ENCODE measurements at places on chromosomes 4 and X.

DNA sequence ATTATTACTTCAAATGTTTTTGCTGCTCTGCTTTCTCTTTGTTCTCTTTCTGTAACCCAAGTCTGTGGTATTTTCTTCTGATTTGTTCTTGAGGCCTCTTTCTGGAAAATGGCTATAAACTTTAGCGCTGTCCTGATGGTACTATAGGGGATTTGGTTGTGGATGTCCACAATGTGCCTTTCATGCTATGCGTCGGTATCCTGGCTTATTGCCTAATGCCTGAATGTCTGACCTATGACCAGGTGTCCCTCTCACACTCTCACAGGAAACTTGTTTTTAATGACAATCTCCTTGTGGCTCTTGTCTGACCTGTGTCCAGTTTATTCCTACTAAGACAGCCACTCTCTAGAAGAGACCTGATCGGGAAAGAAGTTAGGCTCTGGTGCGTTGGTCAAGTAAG is 222.4 kb upstream of the NR3C2 start:
- ATAC-seq = no peak

DNA sequence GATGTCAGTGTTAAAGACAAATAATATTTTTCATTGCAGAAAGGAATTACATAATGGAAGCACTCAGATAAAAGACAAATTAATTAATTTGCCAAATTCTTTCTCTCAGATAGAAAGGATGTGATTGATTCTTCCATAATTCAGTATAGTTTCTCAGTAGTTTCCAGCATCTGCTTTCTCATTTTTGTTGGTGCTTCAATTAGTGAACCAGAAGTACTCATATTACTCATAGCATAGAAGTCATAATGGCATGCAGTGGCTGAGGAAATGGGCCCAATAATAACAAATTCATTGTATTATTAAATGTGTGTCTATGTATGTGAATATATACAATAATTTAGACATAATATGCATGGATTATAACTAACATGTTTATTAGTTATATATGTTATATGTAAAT is 393.3 kb upstream of the TRAM1L1 start:
- no peak for ATAC-seq

GRCh38 chr4:989722-990471 is 3.1 kb downstream of the IDUA start:
- ATAC-seq = no peak

DNA sequence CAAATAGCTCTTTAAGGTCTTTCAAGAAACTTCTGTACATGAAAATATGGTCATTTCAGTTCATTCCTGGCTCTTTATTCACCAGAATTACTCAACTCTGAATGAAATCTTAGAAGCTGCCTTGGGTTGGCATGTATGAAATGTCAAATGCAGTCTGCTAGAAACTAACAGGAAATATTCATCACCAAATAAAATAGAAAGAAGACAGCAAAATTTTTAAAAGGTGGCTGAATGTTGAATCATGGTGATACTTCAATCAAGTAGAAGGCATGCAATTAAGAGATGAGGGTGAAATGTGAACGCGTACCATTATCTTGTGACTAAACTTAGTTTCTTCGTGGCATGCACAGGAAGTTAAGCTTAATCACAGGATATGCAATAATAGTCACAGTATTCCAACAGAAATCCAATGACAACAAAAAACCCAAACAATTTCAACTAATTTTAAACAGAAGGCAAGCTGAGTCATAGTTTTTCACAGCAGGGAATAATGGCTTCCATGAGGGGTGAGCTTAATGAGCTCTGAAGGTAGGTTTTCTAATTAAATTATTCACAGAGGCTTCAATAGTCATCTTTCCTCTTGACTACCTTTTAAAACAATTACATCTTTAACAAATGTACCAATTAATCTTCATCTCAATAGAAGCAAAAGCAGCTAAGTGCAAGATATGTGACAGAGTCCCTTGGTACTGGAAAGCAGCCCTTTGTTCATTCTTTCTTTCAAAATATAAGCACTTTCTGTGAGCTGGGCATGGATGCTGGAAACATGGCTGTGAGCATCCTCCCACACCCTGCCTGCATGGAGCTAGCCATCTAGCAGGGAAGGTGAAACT is 44.5 kb downstream of the SCFD2 start:
- no peak for ATAC-seq

DNA sequence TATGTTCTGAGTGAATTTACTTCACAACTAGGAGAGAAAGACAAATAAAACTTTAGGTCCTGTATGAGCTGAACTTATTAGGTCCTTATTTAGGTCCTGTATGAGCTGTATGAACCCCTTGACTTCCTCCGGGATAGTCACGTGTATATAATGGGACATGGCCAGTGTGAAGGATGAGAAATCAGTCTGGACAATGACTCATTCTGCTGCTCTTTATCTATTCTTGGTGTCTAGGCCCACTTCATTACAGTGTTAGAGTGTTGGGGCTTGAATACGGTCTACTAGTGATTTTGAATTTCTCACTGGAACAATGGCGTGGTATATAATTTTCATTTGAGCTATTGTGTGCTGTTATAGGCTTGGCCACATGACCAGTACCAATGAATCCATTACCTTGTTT is 21.9 kb downstream of the STK26 start:
- no peak for ATAC-seq

DNA sequence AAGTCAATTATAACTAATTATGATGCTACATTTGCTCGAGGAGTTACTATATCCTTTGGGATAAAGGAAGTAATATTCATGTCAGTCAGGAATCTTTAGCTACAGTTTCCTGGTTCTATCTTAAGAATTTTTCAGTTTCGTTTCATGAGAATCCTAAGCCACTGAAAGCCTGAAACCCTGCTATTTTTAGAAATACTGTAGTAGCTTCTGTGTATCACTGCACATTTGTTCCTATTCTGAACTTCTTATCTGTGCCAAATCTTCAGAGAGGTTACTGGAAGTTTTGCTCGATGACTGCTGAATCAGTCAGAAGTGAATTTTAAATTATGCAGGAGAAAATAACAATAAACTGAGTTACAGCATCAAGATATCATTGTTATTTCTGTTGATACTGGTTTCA is 249.2 kb downstream of the TENM3 start:
- no peak for ATAC-seq

DNA sequence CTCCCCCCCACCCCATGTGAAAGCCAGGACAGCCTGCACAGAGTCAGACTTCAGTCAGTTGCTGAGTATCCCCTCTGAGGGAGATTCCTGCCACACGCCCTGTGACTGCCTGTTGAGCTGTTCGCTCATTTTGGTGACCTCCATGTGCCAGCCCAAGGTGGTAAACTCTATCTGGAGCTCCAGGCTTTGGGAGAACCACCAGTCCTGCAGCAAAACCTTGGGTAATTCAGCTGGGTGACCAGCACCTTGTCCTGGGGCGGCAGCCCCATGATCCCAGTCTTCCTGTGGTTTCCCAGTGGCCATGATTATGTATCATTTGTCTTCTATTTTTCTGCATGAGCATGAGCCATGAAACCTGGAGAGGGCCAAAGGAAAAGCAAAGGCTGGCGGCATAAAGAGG is 73.4 kb downstream of the NBDY start:
- ATAC-seq = no peak

DNA sequence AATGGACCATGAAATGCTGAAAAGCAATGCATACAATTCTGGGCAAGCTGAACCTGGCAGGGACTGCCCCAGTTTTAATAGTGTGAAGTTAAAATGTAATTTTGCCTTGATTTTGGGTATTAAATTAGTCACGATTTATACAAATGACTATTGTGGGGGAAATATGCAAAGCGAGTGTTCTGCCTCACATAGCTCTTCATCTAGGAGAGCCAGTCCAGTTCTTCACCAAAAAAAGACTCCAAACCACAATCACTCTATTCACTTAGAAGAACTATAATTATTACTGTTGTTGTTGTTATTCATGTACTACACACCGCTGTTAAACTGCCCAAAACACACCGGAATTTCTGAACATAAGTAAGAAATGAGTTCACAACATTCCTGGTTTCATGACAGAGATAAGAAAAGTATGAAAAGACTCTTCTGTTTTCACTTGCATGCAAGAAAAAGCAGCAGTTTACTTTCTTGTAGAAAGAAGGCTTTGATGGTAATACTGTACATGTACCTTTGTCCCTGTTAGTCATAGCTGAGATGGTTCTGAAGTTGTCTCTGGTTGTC is 101.9 kb downstream of the QRFPR start:
- ATAC-seq = no peak

- peak; percentile 54 for ATAC-seq
These were observed 50.7 kb upstream of the PRSS48 start for GRCh38 chr4:151226004-151226932.

GRCh38 chrX:75114638-75115037 is 41.4 kb downstream of the ABCB7 start:
- ATAC-seq = no peak

- peak; percentile 93 for ATAC-seq
These were observed 74.2 kb downstream of the FREM3 start for GRCh38 chr4:143626134-143626911.

DNA sequence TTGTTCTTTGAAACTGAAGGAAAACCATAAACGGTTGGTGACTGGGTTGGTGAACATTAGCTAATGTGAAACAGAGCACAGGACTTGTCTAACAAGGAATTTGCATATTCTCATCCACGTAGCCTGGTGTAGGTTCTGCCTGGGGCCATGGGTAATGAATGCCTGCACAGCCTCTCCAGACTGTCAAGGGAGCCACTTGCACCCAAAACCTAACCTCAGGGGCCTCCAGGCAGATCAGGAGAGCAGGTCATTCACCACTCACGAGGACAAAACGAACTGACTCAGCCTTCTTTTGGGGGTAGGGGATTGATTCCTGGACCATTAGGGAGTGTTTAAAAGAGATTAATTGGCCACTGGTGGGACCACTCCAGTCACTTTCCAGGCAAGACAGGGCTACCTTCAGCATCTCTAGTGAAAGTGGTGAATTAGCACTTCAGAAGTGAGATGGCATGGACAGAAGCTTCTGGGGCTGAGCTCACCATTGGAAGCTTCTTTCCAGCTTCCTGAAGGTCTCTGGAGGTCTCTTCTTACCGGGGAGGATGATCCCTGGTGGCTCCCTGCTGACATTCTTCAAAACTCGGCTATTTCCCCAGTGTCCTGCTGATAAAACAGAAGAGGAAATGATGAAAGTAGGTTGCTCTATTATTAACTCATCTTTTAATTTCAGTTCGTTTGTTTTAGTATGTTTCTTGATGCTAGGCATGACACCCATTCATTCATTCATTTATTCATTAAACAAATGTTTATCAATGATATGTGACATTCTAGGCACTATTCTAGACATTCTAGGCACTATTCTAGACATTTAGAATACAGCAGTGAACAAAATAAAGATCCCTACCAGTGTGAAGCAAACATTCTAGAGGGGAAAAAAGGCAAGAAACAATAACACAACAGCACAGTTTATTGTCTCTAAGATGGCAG is 104.5 kb upstream of the LNX1 start:
- no peak for ATAC-seq

- no peak for ATAC-seq
These were observed 50.9 kb downstream of the MED28 start for GRCh38 chr4:17665346-17665745.

GRCh38 chr4:94957030-94957429 is 199.3 kb downstream of the BMPR1B start:
- ATAC-seq = no peak

GRCh38 chr4:107897823-107898222 is 33.5 kb upstream of the CYP2U1 start:
- no peak for ATAC-seq

DNA sequence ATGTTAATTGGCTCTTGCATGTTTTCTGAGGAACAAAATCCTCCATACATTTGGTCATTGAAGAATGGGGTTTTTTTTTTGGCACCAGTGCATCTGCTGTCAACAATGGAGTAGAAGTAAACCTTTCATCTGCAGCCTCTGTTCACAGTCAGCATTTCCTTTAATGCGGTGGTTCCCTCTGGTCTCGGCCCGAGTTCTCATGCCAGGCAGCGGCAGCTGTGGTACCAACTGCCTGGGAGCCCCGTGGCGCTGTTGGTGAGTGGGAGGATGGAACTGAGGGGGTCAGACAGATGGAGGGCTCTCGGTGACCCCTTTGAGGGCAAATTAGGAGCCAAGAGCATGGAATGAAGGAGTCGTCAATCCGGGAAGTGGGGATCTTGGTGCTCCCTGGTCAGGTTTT is 114.7 kb downstream of the AFF1 start:
- ATAC-seq = no peak

GRCh38 chr4:11908205-11908604 is 479.5 kb upstream of the HS3ST1 start:
- ATAC-seq = no peak

DNA sequence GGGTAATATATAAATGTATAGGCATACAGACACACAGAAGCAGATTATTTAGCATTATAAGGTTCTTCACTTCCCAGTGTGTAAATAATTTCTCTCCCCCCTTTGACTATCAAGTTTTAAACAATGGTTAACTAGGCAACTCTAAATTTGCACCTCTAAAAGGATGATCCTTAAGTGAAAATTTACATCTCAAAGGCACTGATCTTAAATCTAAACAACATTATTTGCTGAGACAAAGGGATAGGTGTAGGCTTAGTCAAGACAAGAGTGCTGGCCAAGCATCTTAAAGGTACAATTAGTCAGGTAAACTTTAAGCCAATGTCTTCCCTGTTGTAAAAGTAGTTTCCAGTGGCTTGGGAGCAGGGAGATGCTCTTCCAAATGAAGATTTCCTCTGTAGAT is 33.0 kb downstream of the NLRP2B start:
- no peak for ATAC-seq

DNA sequence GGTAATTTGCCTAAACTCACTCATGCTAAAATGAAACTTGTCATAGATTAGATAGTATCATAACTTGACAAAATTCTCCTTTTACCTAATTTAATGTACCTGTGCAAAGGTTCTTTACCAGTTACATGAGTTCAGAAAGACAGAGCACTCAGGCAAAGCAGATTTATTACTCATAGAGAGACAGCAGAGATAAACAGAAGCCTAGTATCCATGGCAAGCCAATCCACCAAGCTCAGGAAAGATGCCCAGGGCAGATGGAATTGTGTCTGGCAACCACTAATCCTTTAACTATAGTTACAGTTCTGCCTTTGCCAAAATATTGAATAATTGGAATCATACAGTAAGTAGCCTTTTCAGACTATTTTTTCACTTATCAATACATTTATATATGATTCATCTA is 826.2 kb downstream of the TECRL start:
- ATAC-seq = no peak

DNA sequence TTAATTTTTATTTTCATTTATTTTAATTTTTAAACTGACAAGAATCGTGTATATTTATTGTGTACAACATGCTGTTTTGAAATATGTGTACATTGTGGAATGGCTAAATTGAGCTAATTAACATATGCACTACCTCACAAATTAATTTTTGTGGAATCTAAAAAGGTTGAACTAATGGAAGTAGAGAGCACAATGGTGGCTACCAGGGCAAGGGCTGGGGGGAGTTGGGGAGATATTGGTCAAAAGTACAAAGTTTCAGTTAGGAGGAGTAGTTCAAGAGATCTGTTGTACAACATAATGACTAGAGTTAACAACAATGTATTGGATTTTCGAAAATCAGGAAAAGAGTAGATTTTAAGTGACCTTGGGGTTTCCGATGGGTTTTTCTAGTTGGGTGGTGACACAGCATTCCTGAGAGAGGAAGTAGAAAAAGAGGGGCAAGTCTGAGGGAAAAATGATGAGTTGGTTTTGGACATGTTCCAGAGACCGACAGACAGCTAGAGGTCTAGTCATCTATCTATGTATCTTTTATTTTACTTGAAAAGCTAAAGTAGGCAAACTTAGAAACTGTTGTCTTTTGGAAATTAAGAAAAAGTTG is 23.2 kb downstream of the APOO start:
- ATAC-seq = no peak

Data from gastroesophageal sphincter (tissue), 4 donors.